Panc1 (cell line): ENCODE measurements at places on chromosomes 2 and 18. TPM values are rescaled to one million over a fixed set of nuclear protein-coding genes. Genes with fewer than 3 reads are reported as not detected.

DNA sequence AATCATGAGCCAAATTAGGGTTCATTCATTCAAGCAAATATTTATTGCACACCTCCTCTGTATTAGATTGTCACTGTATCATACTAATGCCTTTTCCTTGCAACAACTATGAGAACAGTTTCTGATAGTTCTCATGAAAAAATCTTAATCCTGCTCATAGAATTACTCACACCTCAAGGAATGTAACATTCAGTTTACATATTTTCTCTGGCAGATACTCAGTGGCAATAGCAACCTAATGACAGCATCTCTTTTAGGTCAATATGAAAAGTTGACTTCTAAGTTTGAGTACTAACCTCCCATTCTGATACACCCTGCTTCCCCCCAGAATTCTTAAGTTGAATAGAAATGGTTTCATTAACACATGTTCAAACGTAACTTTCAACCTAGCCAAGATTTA is 132.0 kb downstream of the VWC2L start:
- H3K4me3 ChIP-seq: no peak overlapping the region
- H3K36me3 ChIP-seq: no peaks in the 10 kb centered on the region
- no peak overlapping the region for H3K27ac ChIP-seq
- DNase-seq: no peak
- H3K27me3 ChIP-seq: no peaks in the 10 kb centered on the region

ALLC gene
- not detected for total RNA-seq

DNA sequence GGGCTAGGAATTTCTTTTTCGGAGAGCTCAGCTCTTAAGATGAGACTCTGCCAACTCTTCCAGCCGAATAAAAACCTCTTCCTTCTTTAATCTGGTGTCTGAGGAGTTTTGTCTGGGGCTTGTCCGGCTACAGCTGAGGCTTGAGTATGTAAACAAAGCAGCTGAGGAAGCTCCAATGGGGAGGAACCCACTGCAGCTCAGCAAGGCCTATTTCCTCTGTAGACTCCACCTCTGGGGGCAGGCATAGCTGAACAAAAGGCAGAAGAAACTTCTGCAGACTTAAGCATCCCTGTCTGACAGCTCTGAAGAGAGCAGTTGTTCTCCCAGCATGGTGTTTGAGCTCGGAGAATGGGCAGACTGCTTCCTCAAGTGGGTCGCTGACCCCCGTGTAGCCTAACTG is 838.7 kb downstream of the CCDC85A start:
- H3K27me3 ChIP-seq: no peaks in the 10 kb centered on the region
- no peak overlapping the region for H3K27ac ChIP-seq
- DNase-seq: no peak
- no peak overlapping the region for H3K4me3 ChIP-seq
- H3K36me3 ChIP-seq: no peaks in the 10 kb centered on the region

DNA sequence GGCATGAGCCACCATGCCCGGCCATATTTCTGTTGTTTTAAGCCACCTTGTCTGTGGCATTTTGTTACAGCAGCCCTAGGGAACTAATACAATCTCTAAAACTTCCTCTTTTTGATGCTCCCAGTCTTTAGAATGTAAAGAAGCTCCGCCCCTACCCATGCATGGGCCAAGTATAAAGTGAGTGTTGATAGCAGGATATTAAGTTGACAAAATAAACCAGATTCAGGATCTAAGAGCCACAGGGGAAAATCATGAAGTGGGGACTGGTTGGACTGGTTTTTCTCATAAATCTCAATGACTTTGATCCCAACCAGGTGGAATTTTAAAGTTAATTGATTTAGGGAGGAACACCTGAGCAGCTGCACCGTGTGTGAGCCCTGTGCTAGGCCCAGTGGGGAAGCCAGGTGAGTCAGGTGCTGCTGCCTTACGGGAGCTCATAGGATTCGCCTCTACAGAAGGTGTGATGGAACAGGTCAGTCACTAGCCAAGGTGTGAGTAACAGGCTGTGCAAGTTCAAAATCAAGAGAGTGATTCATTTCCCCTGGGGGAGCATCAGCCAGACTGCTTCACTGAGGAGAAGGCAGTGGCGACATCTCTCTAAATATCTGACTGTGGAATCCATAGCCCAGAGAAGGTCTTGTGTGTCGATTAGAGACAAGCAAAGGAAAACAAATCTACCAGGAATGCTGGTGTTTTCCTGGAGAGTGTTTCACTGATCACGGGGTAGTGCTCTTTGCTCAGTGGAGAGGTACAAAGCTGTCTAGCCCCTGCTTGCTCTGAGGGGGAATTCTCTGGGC is 63.0 kb upstream of the MSH2 start:
- H3K4me3 ChIP-seq: no peak overlapping the region
- H3K27ac ChIP-seq: no peak overlapping the region
- no peaks in the 10 kb centered on the region for H3K27me3 ChIP-seq
- H3K36me3 ChIP-seq: no peaks in the 10 kb centered on the region
- no peaks in the 10 kb centered on the region for H3K4me1 ChIP-seq
- DNase-seq: no peak

DNA sequence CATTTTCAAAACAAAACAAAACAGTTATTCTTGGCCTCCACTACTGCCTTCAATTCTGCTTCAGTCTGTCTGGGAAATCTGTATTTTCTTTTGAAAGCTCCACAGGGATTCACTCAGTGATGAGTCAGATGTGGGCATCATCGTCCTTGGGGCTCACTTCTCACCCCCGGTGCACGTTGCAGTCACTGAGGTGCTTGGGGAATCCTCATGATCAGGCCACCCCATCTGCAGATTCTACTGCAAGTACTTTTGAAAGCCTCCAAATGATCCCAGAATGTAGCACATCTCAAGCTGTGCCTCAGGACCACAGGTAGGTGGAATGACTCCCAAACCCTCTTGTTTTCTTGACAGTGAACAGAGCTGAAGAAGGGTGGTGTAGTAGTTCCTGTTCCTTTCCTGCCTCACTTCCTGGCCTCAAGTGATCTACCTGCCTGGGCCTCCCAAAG is 34.3 kb downstream of the LPIN2 start:
- H3K27ac ChIP-seq: peak overlapping the region; percentile 96
- H3K36me3 ChIP-seq: no peaks in the 10 kb centered on the region
- no peak overlapping the region for H3K4me3 ChIP-seq

GRCh38 chr18:64380117-64380516 is 231.2 kb upstream of the LINC00305 start:
- H3K4me3 ChIP-seq: no peak overlapping the region
- no peak for DNase-seq
- H3K4me1 ChIP-seq: no peaks in the 10 kb centered on the region
- no peak overlapping the region for H3K27ac ChIP-seq
- no peaks in the 10 kb centered on the region for H3K27me3 ChIP-seq

GRCh38 chr2:47530105-47530760 is 127.3 kb downstream of the MSH2 start:
- H3K36me3 ChIP-seq: no peaks in the 10 kb centered on the region
- DNase-seq: no peak
- no peaks in the 10 kb centered on the region for H3K4me1 ChIP-seq
- no peaks in the 10 kb centered on the region for H3K27me3 ChIP-seq

DNA sequence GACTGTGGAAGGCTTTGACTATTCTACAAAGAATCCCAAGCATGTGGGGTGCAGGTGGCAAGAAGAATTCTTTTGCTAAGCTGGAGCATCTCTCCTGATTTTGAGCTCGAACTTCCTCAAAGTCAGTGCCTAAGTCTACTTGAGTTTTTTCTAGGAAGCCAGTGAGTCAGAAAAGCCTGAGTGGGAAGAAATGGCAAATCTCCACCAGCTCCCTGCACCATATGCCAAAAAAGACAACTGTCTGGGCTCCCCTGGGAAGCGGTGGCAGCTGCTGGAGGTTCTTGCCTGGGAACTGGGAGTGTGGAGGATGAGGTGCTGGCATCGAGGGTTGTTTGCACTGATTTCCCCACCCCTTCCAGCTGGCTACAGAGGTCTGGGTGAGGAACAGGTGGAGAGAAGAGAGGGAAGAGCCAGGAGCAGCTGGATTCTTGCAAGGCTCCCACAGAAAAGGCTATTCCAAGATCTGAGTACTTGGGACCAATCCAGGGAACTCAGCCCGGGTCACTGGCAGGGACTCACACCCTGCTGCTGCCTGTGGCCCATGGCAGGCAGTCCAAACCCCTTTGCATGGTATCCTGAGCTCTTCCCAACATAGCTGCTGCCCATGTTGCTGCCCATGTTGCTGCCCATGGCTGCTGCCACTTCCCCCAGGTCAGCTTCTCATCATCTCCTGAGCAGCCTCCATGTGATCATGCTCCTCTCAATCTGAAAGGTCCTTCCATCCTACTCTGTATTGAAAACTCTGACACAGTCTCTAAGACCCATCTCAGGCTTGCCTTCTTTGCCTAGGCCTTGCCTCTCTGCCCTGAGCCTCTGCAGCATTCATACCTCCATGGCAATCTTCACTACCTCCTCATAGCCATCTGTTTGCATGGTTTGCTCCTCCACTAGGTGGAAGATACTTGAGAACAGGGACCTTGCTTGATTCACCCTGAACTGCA is 128.3 kb upstream of the SPATS2L start:
- no peak for DNase-seq
- H3K27ac ChIP-seq: no peak overlapping the region
- no peaks in the 10 kb centered on the region for H3K27me3 ChIP-seq
- no peaks in the 10 kb centered on the region for H3K36me3 ChIP-seq
- H3K4me3 ChIP-seq: no peak overlapping the region
- H3K4me1 ChIP-seq: no peaks in the 10 kb centered on the region

PHOSPHO2 gene
- 6.2 TPM for total RNA-seq

GRCh38 chr2:133271105-133271504 is 297.2 kb downstream of the NCKAP5 start:
- no peak overlapping the region for H3K27ac ChIP-seq
- no peaks in the 10 kb centered on the region for H3K27me3 ChIP-seq
- DNase-seq: no peak
- H3K36me3 ChIP-seq: no peaks in the 10 kb centered on the region
- no peaks in the 10 kb centered on the region for H3K4me1 ChIP-seq

GRCh38 chr2:86598966-86599365 is 24.7 kb downstream of the RNF103 start:
- H3K27me3 ChIP-seq: no peaks in the 10 kb centered on the region
- DNase-seq: no peak
- H3K36me3 ChIP-seq: peaks cover 5% of the 10 kb centered on the region; the same call in 1 of the 2 replicates
- no peak overlapping the region for H3K27ac ChIP-seq
- H3K4me3 ChIP-seq: no peak overlapping the region

DNA sequence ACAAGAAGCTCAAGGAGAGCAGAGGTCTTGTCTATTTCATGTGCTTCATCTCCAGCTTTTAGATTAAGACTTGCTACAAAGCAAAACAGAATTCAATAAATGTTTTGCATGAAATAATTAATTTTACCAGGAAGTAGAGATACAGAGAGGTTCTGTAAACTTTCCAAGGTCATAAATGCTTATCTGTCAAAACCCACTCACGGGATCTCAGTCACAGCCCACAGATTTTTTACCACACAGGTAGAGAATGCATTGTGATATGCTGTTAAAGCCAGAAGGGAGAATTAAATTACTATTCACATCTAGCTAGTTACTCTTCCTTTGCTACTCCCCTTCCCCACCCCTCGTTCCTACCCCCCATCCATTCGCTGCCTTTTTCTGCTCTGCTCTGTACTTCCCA is 205.5 kb downstream of the DNAH7 start:
- no peak for DNase-seq
- no peaks in the 10 kb centered on the region; the same call in 1 of the 2 replicates for H3K36me3 ChIP-seq
- no peak overlapping the region for H3K4me3 ChIP-seq
- H3K4me1 ChIP-seq: no peaks in the 10 kb centered on the region
- no peak overlapping the region for H3K27ac ChIP-seq
- H3K27me3 ChIP-seq: no peaks in the 10 kb centered on the region

DNA sequence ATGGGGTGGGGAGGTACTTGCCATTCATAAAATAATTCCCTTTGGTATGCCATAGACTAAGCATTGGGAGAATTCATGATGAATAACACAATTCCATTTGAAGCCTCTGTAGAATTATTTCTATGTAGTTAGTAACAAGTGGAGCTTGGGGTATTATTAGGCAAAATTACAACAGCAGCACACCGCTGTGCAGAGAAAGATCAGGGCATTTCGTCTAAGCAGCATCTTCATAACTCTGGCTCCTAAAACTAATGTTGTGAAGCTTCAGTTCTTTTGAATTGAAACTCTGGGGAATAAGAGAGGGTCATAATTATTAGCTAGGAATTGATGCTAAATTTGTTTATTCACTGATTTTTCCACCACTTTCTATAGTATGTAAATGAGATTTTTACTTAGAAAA is 630.7 kb downstream of the DCC start:
- no peak for DNase-seq
- no peaks in the 10 kb centered on the region for H3K27me3 ChIP-seq
- no peak overlapping the region for H3K27ac ChIP-seq
- H3K36me3 ChIP-seq: no peaks in the 10 kb centered on the region
- H3K4me1 ChIP-seq: no peaks in the 10 kb centered on the region

EGR4 gene
- 0.08 TPM for total RNA-seq

DNA sequence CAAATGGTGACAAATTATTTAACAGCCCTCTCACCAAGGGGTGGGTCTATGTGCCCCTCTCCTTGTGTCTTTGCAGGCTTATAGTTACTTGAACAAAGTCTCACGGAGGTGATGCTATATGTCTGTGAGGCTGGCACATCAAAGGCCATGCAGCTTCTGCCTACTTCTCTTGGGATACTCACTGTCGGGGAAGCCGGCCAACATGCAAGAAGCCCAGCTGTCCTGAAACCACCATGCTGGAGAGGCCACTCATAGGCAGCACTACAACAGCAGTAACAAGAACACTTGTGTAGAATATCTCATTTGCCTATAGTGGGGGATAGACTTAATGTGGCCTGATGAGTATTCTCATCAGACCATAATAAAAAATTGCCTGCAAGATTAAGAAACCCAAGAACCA is 233.7 kb upstream of the NCKAP5 start:
- H3K36me3 ChIP-seq: no peaks in the 10 kb centered on the region
- no peak overlapping the region for H3K27ac ChIP-seq
- no peaks in the 10 kb centered on the region for H3K27me3 ChIP-seq
- no peaks in the 10 kb centered on the region for H3K4me1 ChIP-seq
- no peak for DNase-seq

- H3K4me3 ChIP-seq: no peak overlapping the region
- H3K36me3 ChIP-seq: no peaks in the 10 kb centered on the region; the same call in 1 of the 2 replicates
- H3K4me1 ChIP-seq: no peaks in the 10 kb centered on the region
- H3K27me3 ChIP-seq: no peaks in the 10 kb centered on the region
- no peak for DNase-seq
- no peak overlapping the region for H3K27ac ChIP-seq
Observed at GRCh38 chr2:117985092-117985491, 28.8 kb downstream of the CCDC93 start.

- 0 out of 2 replicates have a peak, but pooled peaks cover 6% of the 10 kb centered on the region for H3K4me1 ChIP-seq
- H3K36me3 ChIP-seq: no peaks in the 10 kb centered on the region
- H3K27ac ChIP-seq: peak overlapping the region; percentile 66; the same call in 1 of the 2 replicates
- H3K27me3 ChIP-seq: no peaks in the 10 kb centered on the region
Observed at GRCh38 chr2:237235383-237236095, 149.8 kb downstream of the COPS8 start.

GRCh38 chr2:76204048-76204447 is 493.3 kb upstream of the GCFC2 start:
- no peak for DNase-seq
- no peak overlapping the region for H3K27ac ChIP-seq
- H3K27me3 ChIP-seq: no peaks in the 10 kb centered on the region
- no peak overlapping the region for H3K4me3 ChIP-seq

DNA sequence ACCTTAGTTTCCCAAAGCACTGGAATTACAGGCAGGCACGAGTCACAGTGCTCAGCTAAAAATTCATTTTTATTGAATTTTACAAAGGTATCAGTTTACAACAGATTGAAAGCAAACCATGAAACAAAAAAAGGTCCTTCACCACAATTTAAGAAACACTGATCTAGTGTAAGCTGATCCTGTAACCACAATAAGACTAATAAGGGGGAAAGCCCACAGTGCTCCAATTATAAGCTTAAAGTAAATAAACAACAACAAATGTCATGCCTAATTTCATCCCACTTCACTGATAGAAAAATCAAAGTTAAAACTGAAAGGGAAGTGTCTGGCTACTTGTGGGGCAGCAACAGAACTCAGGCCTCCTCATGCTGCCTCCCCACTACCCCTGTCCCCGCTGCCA is 49.2 kb downstream of the ICA1L start:
- H3K36me3 ChIP-seq: no peaks in the 10 kb centered on the region
- no peak overlapping the region for H3K4me3 ChIP-seq
- no peak for DNase-seq
- no peak overlapping the region for H3K27ac ChIP-seq
- H3K27me3 ChIP-seq: no peaks in the 10 kb centered on the region
